ENCODE measurements at places on chromosomes 11 and 22. TPM values are rescaled to one million over a fixed set of nuclear protein-coding genes. Genes with fewer than 3 reads are reported as not detected.

PRG3 gene
- not detected for total RNA-seq

MSANTD4 gene
- 7.9 TPM for total RNA-seq

EXPH5 gene
- total RNA-seq = 2.1 TPM

CASTOR1 gene
- 1.8 TPM for total RNA-seq

GRCh38 chr11:16474659-16475058 is 118.3 kb upstream of the SOX6 start:
- no peaks in the 10 kb centered on the region for H3K27me3 ChIP-seq
- H3K27ac ChIP-seq = no peak overlapping the region
- no peak overlapping the region for H3K4me3 ChIP-seq
- H3K4me1 ChIP-seq = no peaks in the 10 kb centered on the region
- H3K36me3 ChIP-seq = no peaks in the 10 kb centered on the region

DNA sequence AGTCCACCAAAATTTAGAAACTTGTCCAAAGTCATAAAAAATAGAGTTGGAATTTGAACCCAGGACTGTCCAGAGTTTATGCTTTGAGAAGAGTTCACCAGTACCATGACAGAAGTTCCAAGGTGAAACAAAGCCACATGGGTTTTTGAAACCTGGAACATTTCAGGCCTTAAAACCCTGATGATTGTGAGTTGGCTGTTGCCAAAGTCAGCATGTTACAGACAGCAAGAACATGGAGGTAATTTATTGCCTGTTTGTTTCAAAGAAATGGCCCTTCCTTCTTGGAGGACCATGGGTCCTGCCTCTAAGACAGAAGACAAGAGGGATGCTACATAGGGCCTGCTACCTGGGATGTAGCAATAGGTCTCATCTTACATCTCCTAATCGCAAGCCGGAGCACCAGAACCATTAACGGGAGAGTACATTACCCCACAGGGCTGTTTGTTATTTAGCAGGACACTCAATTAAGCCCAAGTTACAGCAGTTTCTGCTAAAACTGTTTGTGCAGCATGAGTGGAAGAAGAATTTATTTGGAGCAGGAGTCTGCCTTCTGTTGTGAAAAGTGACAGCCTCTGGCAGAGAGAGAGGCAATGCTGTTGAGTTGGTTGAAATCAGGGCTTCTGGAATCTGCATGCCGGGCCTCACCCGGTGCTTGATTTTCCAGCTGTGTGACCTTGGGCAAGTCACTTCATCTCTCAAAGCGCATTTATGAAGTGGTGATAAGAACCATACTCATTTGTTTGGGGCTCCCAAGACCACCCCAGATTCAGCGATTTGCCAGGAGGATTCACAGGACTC is 136.2 kb downstream of the LDLRAD3 start:
- H3K27ac ChIP-seq = no peak overlapping the region
- H3K27me3 ChIP-seq = no peaks in the 10 kb centered on the region
- H3K4me1 ChIP-seq = no peaks in the 10 kb centered on the region
- no peak for DNase-seq

- no peaks in the 10 kb centered on the region for H3K36me3 ChIP-seq
- no peaks in the 10 kb centered on the region for H3K27me3 ChIP-seq
- no peak for DNase-seq
- no peak overlapping the region for H3K27ac ChIP-seq
Measured at GRCh38 chr11:86014221-86014620, 54.7 kb downstream of the PICALM start.

DNA sequence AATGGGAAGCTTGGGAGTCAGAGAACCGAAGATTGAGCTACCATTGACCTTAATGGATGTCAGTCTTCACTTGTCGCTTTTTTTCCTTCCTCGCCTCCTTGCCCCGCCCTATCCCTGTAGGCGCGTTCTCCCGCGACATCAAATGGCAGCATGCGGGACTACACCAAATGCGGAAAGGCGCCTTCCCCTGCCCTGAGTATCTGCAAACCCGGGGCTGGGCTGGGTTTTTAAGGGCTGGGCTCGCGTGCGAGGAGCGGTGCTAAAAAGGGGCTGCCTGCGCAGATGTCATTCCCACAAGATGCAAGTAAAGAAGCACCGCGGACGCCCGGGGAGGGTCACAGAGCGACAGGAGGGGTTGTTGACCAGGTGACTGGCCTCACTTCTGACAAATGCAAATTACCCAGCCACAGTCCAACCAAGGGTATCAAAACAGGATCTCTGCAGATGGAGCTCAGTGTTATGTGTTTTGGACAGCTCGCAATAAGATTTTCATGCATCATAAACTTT is 4.7 kb upstream of the FAM111B start:
- no peaks in the 10 kb centered on the region for H3K27me3 ChIP-seq
- H3K4me3 ChIP-seq = peak overlapping the region; percentile 22
- no peak overlapping the region for H3K27ac ChIP-seq

DNA sequence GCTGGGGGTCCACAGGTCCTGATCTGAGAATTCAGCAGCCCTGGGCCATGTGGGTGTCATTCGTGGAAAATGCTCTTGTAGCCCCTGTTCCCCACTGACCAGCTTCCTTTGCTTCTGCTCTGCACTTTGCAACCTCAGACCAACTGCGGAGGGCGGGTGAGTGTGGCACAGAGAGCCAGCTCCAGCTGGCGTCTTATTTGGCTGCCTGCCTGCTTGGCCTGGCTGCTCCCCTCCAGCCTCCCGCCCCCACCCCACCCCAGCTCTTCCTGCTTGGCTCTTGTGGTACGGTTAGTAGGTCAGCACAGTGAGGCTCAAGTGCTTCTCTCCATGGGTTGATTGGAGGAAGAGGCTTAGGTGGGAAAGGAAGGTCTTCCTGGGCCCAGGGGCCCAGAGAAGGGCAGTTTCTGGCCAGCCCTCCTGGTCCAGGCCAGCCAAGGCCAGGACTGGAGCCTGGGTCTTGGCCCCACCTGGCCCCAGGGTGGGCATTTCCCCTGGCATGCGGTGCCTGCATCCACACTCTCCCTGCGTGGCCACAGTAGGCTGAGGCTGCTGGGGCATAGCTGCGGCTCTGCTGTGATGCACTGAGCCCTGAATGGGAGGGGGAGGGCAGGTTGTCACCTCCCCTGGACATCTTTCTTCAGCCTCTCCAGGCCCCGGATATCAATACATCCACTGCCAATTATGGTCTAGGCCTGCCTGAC is 26.5 kb downstream of the MYO7A start:
- H3K27ac ChIP-seq = no peak overlapping the region
- no peak for DNase-seq
- no peak overlapping the region for H3K4me3 ChIP-seq
- H3K36me3 ChIP-seq = no peaks in the 10 kb centered on the region
- H3K27me3 ChIP-seq = no peaks in the 10 kb centered on the region

DNA sequence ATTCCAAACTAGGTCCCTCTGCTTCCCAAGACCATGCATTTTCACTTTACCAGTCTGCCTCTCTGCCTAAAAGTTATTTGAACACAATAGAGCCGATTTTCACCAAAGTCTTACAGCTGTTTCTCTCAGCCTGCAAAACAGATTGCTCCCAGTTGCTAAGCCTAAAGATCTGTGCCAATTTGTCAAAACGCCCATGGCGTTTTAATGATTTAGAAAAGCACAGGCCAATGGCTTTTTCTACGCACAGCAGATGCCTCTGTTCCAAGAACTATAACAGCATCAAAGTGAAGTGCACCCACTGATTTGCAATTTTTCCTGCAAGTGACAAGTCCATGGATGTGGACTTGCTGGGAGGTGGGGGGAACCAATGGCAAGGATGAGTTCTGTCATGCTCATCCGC is 173.9 kb upstream of the SYN3 start:
- no peaks in the 10 kb centered on the region for H3K36me3 ChIP-seq
- H3K27ac ChIP-seq = no peak overlapping the region
- H3K4me3 ChIP-seq = no peak overlapping the region
- no peak for DNase-seq

DNA sequence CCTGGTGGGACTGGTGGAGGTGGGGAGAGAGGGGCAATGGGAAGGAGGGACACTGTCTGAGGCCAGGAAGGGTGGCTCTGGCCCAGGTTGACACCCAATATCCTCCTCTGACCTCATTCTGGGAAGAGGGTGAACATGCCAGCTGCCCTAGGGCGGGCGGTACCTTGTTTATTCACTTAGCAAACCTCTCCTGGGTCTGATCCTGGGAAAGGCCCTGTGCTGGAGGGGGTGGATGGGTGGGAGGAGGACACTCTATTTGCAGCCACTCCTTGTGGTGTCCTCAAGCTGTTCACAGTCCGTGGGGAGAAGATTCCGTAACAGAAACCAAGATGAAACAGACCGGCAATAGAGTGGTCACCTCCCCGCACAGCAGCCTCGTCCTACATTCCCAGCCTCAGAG is 49.7 kb upstream of the EIF3D start:
- H3K27me3 ChIP-seq = no peaks in the 10 kb centered on the region
- H3K36me3 ChIP-seq = no peaks in the 10 kb centered on the region
- no peak overlapping the region for H3K4me3 ChIP-seq
- no peak for DNase-seq

DNA sequence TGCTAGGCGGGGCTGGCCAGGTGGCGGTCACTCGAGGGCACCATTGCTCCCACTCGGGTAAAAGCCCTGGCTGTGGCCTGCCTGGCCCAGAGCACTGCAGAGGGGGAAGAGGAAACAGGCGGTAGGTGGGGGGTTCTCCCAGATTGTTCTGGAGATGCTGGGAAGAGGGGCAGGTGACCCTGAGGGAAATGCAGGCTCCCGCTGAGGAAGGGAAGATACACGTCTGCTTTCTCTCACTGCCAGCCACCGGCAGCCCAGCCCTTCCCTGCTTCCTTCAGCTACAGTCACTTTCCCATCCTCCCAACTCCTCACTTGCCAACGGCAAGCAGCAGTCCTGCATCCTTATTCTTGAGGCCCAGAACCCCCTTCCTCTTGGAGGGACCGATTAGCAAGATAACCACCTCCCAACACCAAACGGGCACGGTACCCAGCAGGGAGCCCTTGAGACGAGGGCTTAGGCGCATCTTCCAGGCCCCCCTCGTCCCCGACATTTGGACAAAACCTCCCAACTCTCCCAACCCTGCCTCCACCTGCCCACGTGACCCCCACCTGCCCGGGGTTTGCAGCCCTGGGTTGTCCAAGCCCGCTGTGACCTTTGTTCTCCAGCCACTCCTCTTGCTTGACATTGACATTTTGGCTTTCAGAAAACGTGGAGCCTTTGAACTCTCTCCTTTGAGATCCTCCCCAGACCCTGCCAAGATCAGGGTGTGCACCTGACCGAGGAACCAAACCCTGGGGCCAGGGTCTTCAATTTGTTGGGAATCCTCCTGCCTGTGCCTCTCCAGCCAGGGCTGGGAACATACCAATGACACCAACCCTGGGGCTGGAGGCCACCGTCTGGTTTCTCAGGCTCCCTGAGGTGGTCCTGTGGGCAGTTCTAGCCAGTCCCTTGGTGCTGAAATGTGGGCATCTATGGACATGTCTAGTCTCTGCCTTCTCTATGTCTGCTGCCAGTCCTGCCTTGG is 48.8 kb upstream of the TTLL12 start:
- DNase-seq = no peak
- H3K36me3 ChIP-seq = no peaks in the 10 kb centered on the region
- no peak overlapping the region for H3K4me3 ChIP-seq
- H3K27ac ChIP-seq = no peak overlapping the region

GRCh38 chr11:10438458-10438857 is 16.6 kb upstream of the AMPD3 start:
- no peak overlapping the region for H3K27ac ChIP-seq
- H3K27me3 ChIP-seq = no peaks in the 10 kb centered on the region
- no peaks in the 10 kb centered on the region for H3K4me1 ChIP-seq
- no peak overlapping the region for H3K4me3 ChIP-seq
- no peaks in the 10 kb centered on the region for H3K36me3 ChIP-seq

GRCh38 chr22:38132136-38132535 is 21.7 kb upstream of the BAIAP2L2 start:
- H3K4me1 ChIP-seq = no peaks in the 10 kb centered on the region
- H3K36me3 ChIP-seq = no peaks in the 10 kb centered on the region
- H3K27me3 ChIP-seq = no peaks in the 10 kb centered on the region
- no peak overlapping the region for H3K27ac ChIP-seq
- DNase-seq = no peak

Data from pancreas (tissue), 10 donors.